ENCODE measurements at places on chromosomes 5 and 9. TPM values are rescaled to one million over a fixed set of nuclear protein-coding genes. Genes with fewer than 3 reads are reported as not detected.

The KIF4B gene
- not detected for total RNA-seq

The CDKN2A gene
- 0.60 TPM for total RNA-seq

The DOCK2 gene
- 171 TPM for total RNA-seq

GRCh38 chr5:77333451-77334123 is 123.1 kb downstream of the PDE8B start:
- DNase-seq, result no peak

- no peak for DNase-seq
Measured at GRCh38 chr5:14250084-14250695, 107.0 kb downstream of the TRIO start.

DNA sequence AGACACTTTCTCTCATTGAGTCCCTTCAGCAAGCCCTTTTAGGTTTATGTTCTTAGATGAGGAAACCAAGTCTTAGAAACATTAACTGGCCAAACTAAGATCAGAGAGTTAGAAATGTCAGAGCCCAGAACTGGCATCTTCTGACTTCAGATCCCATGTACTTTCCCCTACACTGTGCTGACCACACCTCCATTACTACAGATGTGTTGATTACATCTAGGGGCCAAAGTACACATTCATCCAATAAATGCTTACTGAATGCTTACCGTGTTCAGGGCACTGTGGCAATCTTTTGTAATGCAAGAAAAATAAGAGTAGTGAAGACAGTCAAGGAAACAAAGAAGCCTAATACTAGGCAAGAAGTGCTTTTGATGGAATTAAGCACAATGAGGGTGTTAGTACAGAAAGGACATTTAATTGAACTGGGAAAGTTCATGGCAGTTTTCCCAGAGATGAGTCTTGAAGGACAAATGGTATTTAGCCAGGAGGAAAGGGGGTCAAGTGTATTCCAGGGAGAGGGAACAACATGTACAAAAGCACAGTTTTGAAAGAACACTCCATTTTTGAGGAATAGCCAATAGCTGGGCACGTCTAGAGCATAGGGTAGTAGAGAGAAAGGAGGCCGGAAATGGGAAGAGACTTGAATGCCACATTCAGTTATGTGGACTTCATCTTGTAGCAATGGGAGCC is 89.7 kb upstream of the CDKN2B start:
- no peak for DNase-seq

- no peak for DNase-seq
Measured at GRCh38 chr9:112288029-112288428, 45.4 kb downstream of the PTBP3 start.

DNA sequence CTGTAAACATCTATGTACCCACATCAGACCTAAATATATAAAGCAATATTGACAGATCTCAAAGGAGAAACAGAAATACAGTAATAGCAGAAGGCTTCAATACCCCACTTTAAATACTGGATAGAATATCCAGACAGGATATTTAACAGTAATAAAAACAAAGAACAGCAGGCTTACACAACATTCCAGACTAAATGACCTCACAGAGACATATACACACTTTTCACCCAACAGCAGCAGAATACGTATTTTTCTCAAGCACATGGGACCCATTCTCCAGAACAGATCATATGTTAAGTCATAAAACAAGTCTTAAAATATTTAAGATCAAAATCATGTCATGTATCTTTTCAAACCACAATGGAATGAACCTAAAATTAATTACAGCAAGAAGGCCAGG is 76.8 kb downstream of the CAMSAP1 start:
- DNase-seq, result no peak

DNA sequence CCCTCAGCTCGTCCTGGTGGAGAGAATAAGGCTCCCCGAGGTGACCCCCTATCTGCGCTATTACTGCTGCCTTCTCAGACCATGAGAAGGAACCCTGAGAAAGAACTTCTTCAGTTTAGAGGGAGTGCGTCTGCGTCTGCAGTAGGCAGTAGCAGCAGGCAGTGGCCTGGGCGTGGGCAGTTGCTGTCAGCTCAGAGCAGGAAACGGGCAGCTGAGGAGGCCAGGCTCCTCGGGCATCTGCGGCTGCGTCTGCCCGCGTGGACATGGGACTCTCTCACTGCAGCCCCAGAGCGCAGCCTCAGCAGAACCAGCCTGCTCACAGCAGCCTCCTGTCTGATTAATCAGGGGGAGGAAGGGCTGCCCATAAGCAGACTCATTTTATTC is 49.8 kb upstream of the FCN1 start:
- no peak for DNase-seq

DNA sequence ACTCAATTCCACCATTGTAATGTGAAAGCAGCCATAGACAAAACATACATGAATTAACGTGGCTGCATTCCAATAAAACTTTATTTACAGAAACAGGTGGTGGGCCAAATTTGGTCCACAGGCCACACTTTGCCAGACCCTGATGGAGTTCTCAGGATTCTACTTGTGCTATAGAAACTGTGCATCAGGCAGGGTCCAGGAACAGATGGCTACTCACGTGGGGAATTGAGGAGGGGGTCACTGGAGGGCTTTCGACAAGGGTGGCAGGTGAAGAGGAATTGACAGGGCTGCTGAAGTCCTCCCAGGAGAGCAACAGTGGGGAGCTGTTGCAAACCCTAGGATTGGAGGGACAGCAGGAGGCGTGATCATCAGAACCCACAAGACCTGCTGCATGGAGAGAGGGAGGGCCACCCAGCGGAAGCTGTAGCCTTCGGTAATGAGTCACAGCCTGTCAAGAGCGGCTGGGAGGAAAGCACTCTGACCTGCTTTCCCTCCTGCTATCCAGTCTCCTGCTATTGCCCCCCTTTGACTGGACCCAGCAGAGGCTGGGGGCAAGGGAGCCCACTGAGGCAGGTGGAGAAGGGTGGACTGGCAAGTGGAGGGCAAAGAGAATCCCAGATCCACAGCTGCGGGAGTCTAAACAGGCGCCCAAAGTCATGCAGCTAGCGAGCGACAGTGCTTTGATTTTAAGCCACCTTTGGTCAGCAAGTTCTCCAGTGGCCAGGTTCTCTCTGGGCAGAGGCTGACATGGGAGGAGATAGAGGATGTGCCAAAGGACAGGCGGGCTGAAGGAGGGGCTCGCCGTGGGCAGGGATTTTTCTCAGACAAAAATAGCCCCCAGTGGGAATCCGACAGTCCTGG is 138.3 kb upstream of the SMIM23 start:
- DNase-seq, result no peak

- DNase-seq, result peak; percentile 35
Measured at GRCh38 chr9:134403682-134404301, 77.5 kb downstream of the RXRA start.

DNA sequence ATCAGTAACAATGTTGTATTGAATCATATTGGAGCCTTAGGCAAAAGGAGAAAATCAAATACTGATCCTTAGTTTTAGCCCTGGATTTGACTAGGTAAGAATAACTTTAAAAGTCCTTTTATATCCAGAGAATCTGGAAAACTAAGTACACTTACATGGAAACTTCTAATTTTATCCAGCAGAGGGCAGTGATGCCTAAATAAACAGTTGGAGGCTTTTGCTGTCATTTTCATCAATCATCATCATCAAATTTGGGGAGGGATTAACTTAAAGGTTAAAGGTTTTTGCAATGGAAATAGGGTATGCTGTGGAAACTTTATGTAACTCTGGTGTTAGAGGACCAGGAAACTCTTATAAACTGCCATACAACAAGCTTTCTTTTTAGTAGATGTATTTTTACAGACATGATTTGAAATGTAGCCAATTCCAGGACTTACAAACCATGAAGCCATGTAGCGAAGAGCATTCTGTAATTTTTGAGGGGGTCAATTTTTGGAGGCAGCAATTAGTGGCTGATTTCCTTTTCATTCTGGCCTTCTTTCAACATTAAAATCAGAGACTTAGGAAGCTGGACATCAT is 112.7 kb downstream of the OSTF1 start:
- peak; percentile 53 for DNase-seq

DNA sequence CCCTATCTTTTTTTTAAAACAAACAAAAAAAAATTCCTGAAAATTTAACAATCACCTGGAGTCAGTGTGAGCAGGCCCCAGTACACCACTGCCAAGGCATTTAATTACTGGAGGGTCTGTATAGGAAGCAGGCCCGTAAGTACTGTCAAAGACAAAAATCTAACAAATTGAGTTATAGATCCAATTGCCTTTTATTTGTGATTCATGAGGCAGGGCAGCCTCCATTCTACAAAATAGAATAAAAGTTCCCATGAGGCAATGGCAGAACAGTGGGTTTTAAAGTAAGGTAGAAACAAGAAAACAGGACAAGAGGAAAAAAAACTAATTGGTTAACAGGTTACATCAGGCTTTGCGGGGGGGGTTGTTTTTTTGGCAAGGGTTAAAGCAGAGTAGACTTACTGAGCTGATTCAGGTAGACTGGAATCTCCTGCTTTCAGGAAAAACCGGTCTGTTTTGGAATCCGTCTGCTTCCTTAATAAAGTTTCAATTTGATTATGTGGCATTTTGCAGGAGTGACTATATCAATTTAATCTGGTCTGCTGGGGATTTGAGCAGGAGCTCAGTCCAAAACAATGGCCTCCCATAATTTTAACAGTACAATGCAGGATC is 48.9 kb downstream of the AUH start:
- no peak for DNase-seq

- no peak for DNase-seq
Measured at GRCh38 chr5:31283326-31283725, 89.8 kb downstream of the CDH6 start.

DNA sequence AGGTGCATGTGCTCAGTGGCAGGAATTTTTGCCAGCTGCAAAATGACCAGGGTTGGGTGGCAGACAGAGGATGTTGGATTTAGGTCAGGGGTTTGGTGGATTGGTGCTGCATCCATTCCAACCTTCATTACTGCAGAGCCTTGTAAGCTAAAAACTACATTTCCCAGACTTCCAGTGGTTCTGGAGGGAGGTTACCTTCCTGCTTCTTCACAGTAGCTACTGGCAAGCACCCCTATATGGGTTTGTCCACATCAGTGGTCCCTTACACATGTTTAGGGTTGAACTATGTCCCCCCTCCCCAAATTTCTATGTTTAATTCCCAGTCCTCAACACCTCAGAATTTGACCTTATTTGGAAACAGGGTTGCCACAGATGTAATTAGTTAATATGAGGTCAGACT is 20.7 kb upstream of the IL17B start:
- DNase-seq, result no peak

DNA sequence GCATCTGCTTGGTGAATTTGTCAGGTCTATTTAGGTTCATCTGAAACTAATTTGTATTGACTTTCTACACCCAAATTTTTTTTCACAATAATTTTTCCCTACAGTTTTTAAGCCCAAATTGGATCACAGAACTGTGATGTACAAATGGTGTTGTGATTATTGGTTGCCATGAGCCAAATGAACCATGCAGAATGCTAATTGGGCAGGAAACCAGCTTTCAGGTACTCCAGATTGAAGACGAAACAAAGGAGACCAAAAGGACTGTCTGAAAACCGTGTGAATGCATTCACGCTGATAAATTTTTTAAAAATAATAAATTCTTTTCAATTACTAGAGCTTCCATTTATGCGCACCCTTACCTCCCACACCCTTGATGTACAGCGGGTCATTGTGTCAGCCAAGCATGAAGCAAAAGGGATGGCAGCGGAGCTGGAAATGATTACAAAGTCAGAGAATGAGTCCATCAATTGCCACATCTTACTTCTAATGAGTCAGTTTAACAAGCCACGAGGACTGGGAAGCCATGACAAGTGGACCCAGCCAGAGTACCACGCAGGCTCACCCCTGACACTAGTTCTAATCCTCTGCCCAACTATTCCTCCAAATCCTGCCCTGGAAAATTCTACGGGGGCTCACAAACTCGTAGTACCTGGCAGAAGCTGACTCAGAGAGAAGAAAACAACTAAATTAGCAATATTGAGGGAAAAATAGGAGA is 66.5 kb downstream of the SEMA6A start:
- no peak for DNase-seq

DNA sequence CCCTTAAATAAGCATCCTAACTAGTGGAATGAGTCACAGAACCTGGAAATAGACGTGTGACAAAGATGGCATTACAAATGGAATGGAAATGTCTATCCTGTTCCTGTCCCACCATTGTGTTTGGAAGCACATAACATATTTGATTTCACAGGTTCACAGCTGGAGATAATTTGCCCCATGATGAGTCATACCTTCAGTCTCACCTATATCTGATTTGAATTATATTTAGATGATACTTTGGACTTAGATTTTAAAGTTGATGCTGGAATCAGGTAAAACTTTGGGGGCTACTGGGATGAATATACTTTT is 92.5 kb downstream of the CEMIP2 start:
- no peak for DNase-seq

GRCh38 chr5:133930061-133930812 is 38.2 kb downstream of the C5orf15 start:
- DNase-seq, result peak; percentile 22

- no peak for DNase-seq
Measured at GRCh38 chr9:5292141-5292540, 12.4 kb downstream of the RLN2 start.

GRCh38 chr9:71814226-71814625 is 45.9 kb upstream of the CEMIP2 start:
- DNase-seq, result no peak

- DNase-seq, result no peak
Measured at GRCh38 chr9:78900500-78900899, 603.6 kb downstream of the PSAT1 start.

DNA sequence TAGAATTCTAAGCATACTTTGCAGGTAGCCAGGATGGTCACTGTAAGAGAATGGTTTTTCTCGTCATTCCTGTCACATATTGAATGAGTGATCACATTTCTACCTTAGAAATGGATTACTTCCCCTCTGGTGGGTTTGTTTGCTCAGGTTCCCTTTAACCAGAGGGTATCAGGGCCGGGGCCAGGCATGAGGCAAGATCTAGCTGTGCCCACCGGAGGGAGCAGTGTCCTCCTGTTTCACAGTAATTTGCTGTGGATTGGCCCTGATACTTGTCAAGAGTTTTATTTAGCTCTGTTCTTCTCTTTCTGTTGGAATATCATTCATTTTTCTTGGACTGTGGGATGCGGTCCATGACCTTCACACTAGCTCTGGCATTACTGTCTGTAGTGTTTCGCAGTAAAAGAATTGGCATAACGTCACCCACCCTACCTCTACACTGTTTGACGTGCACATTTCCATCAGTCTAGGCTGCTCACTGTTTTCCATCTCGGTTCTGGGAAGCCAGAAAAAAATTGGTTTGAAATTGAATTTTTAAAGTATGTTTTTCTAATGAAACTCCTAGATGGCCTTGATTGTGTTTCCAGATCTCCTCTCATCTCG is 42.4 kb upstream of the ZBED3 start:
- DNase-seq, result peak; percentile 3

DNA sequence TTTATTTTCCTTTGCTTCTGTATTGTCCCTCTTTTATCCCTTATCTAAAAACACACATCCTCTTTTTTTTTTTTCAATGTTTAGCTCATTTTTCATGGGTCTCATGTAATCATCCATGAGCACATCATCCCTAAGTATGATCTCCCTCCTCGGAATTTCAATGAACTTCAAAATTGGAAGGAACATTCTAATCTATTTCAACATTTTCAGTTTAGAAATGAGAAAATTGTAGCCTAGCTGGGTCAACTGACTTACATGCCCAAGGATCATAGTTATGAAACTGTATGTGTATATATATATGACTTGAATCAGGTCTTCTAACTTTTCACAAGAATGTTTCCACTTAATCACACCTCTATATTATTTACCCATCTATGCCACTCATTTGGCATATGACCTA is 77.7 kb downstream of the TUSC1 start:
- DNase-seq, result no peak

GRCh38 chr5:72281764-72282499 is 38.1 kb downstream of the MRPS27 start:
- no peak for DNase-seq

GRCh38 chr5:178370102-178370501 is 137.5 kb upstream of the PHYKPL start:
- no peak for DNase-seq

Data from naive thymus-derived CD8-positive, alpha-beta T cell (primary cell).